ENCODE measurements at places on chromosomes 3 and 15. TPM values are rescaled to one million over a fixed set of nuclear protein-coding genes. Genes with fewer than 3 reads are reported as not detected.

GCHFR gene
- 21.5 TPM for total RNA-seq

TTLL13 gene
- 0.80 TPM for total RNA-seq

SCAANT1 gene
- total RNA-seq, result not detected

DNA sequence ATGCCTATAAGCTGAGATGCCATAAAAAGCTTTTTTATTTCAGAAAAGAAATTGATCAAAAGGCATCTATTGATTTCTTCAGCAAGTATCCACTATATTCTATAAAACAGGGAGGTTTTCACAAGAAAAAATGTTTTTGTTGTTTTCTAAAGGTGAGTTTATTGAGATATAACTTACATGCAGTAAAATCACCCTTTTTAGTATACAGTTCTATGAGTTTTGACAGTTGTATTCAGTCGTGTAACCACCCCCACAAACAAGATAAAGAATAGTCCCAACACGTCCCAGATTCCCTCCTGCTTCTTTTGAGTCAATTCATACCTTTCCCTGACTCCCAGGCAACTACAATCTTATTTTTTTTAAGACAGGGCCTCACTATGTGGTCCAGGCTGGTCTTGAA is 7.8 kb downstream of the INTS14 start:
- H3K4me3 ChIP-seq, result no peak overlapping the region
- H3K27me3 ChIP-seq, result no peaks in the 10 kb centered on the region
- DNase-seq, result no peak
- H3K36me3 ChIP-seq, result peaks cover 17% of the 10 kb centered on the region
- no peaks in the 10 kb centered on the region for H3K4me1 ChIP-seq

DNA sequence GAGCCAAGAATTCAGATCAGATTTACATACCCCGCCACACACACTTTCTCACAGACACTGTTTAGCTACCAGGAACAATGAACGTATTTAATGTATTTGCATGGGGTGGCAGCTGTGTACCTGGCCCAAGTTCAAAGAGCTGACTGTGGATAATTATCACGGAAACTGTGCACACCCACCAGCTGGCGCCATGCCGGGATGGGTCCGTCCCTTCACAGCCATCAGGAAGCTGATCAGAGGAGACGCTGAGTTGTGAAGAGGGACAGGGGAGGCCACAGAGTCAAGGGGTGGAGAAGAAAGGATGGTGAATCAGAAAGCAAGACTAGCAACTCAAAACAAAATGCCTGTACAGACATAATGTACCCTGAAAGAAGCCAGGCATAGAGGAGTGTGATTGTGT is 13.1 kb upstream of the PLA2G4D start:
- no peaks in the 10 kb centered on the region for H3K27me3 ChIP-seq
- H3K4me3 ChIP-seq, result no peak overlapping the region
- H3K36me3 ChIP-seq, result no peaks in the 10 kb centered on the region

GRCh38 chr3:111956995-111957734 is 21.7 kb upstream of the ABHD10 start:
- no peaks in the 10 kb centered on the region for H3K36me3 ChIP-seq
- no peaks in the 10 kb centered on the region for H3K27me3 ChIP-seq
- H3K4me3 ChIP-seq, result no peak overlapping the region
- H3K4me1 ChIP-seq, result no peaks in the 10 kb centered on the region

- no peak overlapping the region for H3K4me3 ChIP-seq
- H3K27me3 ChIP-seq, result no peaks in the 10 kb centered on the region
- H3K27ac ChIP-seq, result no peak overlapping the region
- peaks cover 5% of the 10 kb centered on the region for H3K36me3 ChIP-seq
- DNase-seq, result no peak
Measured at GRCh38 chr15:70088887-70089691, 8.6 kb downstream of the TLE3 start.

Measured in CD8-positive, alpha-beta memory T cell (primary cell).